Progenitor cell of endocrine pancreas (in vitro differentiated cells): ENCODE measurements at places on chromosomes 5 and 9. TPM values are rescaled to one million over a fixed set of nuclear protein-coding genes. Genes with fewer than 3 reads are reported as not detected.

GRCh38 chr5:76714751-76715485 lies 1.0 kb upstream of the F2R start:
- peaks cover 14% of the 10 kb centered on the region for H3K4me1 ChIP-seq
- peaks cover 23% of the 10 kb centered on the region for H3K27me3 ChIP-seq
- H3K4me3 ChIP-seq, result peak overlapping the region; percentile 81
- no peak for DNase-seq
- H3K36me3 ChIP-seq, result peaks cover 3% of the 10 kb centered on the region

DNA sequence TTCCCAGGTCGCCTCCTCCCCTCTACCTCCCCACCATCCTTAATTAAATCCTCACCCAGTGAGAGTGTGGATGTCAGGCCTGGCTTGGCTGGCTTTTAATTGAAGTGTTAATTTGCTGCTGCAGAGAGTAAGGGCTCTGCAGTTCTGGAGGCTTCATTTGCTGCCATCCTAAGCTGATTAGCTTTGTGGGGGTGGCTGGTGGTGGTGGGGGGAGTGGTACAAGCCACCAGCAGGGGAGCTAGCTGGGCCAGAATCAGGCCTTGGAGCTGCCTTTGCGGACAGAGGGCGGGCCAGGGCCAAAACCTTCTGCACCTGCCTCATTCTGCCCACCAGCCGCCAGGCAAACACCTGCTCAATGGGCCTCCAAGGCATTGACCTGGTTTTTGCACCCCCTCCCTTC lies 26.8 kb upstream of the TIFAB start:
- peaks cover 68% of the 10 kb centered on the region for H3K27me3 ChIP-seq
- no peaks in the 10 kb centered on the region for H3K36me3 ChIP-seq
- H3K4me3 ChIP-seq, result no peak overlapping the region

- peaks cover 55% of the 10 kb centered on the region for H3K27me3 ChIP-seq
- no peak overlapping the region for H3K4me3 ChIP-seq
- no peak for DNase-seq
- H3K36me3 ChIP-seq, result peaks cover 32% of the 10 kb centered on the region
- H3K4me1 ChIP-seq, result no peaks in the 10 kb centered on the region
- H3K27ac ChIP-seq, result no peak overlapping the region
Measured at GRCh38 chr9:123660691-123661466, 269.0 kb downstream of the DENND1A start.

- peak; percentile 8 for DNase-seq
- no peaks in the 10 kb centered on the region for H3K36me3 ChIP-seq
- no peak overlapping the region for H3K4me3 ChIP-seq
- H3K4me1 ChIP-seq, result no peaks in the 10 kb centered on the region
- no peak overlapping the region for H3K27ac ChIP-seq
Measured at GRCh38 chr5:375336-375920, 53.9 kb downstream of the AHRR start.

The PDLIM7 gene
- 113 and 119 TPM in 2 replicates for total RNA-seq

The IFNB1 gene
- total RNA-seq, result not detected in 2 replicates

The PCDHB13 gene
- 6.8 and 7.4 TPM in 2 replicates for total RNA-seq
